Omental fat pad (tissue), 4 donors: ENCODE measurements at places on chromosomes 5 and 9. TPM values are rescaled to one million over a fixed set of nuclear protein-coding genes. Genes with fewer than 3 reads are reported as not detected.

GRCh38 chr5:95069948-95070347 is 214.9 kb downstream of the MCTP1 start:
- no peak for DNase-seq

Gene CLIC3
- total RNA-seq, result 6.4 TPM

DNA sequence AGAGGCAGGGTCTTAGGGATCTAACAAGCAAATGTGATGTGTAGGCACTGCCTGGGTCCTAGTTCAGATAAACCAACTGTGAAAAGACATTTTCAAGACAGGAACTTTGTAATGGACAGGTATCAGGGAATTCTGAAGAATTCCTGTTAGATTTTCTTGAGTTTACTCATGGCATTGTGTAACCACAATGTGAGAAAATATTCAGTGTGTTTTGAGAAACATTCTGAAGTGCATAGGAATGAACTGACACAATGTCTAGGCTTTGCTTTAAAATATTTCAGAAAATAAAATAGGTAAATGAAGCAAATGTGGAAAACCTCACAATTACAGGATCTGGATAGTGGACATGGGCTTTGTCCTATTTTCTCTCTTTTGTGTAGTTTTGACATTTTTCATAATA is 15.2 kb upstream of the AFAP1L1 start:
- DNase-seq, result no peak

DNA sequence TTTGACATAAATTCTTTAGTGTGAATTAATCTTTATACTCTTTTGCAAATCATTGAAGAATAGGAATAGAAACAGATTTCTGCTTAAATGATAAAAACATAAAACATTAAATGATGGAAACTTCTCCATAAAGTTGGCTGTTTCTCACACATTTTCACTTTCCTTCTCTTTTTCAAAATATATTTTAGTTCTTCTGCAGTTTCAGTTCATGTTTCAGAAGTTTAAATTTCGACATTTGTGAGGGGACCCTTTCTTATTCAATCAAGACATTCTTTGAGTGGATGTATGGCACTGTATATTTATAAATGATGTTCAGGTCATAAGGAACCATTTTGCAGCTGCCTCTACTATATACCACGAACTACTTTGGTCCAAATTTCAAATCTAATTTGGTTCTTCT is 34.6 kb downstream of the TNFAIP8 start:
- no peak for DNase-seq

DNA sequence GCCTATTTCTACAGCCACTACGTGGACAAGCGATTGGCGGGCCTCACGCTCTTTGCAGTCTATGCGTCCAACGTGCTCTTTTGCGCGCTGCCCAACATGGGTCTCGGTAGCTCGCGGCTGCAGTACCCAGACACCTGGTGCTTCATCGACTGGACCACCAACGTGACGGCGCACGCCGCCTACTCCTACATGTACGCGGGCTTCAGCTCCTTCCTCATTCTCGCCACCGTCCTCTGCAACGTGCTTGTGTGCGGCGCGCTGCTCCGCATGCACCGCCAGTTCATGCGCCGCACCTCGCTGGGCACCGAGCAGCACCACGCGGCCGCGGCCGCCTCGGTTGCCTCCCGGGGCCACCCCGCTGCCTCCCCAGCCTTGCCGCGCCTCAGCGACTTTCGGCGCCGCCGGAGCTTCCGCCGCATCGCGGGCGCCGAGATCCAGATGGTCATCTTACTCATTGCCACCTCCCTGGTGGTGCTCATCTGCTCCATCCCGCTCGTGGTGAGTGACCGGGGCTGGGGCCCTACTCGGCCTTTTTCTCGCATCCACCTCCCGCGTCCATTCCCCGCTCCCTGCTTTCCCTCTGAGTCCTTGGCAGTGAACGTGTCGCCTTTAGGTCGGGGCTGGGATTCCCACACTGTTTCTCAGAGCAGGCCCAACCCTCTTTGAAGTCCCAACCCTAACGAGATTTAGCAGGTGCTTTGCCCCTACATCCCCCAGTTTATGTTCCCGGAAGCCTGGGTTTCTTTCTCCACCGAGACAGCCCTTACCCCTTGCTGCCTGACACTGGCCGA is 1.8 kb downstream of the PTGER4 start:
- DNase-seq, result no peak
